ENCODE measurements at places on chromosomes 6 and 20. TPM values are rescaled to one million over a fixed set of nuclear protein-coding genes. Genes with fewer than 3 reads are reported as not detected.

The ZFP64 gene
- 13.5 TPM for total RNA-seq

The SNAP25 gene
- 10.9 TPM for total RNA-seq

The SLC18B1 gene
- 9.2 TPM for total RNA-seq

The LY6G6D gene
- total RNA-seq: not detected

The ARMH2 gene
- total RNA-seq: not detected

DNA sequence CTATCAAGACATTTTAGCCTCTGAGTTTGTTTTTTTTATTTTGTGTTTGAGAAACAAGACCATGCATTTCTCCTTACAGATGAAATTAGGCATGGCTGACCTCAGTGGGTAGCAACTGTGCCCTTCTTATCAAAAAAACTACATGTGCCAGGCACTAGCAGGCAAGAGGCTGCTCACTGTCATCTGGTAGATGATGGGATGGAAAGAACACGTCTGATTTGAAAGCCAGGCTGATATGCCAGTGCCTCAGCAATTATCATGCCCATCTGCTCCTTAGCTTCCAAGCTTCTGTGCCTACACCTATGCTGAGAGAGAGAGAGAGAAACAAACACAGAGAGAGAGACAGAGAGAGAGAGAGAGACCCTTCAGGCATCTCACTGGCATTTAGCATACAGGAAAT is 149.9 kb downstream of the C6orf118 start:
- no peaks in the 10 kb centered on the region for H3K27me3 ChIP-seq
- H3K4me1 ChIP-seq: no peaks in the 10 kb centered on the region
- no peaks in the 10 kb centered on the region for H3K36me3 ChIP-seq
- H3K27ac ChIP-seq: no peak overlapping the region

GRCh38 chr20:8116067-8116811 is 15.8 kb upstream of the PLCB1 start:
- H3K4me3 ChIP-seq: no peak overlapping the region
- no peaks in the 10 kb centered on the region for H3K36me3 ChIP-seq
- no peaks in the 10 kb centered on the region for H3K27me3 ChIP-seq

GRCh38 chr20:31691646-31692275 is 30.9 kb downstream of the BCL2L1 start:
- H3K36me3 ChIP-seq: no peaks in the 10 kb centered on the region
- DNase-seq: no peak
- H3K4me1 ChIP-seq: no peaks in the 10 kb centered on the region
- H3K27me3 ChIP-seq: no peaks in the 10 kb centered on the region
- no peak overlapping the region for H3K4me3 ChIP-seq

GRCh38 chr6:109050012-109050411 is 44.6 kb downstream of the SESN1 start:
- H3K4me3 ChIP-seq: no peak overlapping the region
- no peaks in the 10 kb centered on the region for H3K27me3 ChIP-seq

DNA sequence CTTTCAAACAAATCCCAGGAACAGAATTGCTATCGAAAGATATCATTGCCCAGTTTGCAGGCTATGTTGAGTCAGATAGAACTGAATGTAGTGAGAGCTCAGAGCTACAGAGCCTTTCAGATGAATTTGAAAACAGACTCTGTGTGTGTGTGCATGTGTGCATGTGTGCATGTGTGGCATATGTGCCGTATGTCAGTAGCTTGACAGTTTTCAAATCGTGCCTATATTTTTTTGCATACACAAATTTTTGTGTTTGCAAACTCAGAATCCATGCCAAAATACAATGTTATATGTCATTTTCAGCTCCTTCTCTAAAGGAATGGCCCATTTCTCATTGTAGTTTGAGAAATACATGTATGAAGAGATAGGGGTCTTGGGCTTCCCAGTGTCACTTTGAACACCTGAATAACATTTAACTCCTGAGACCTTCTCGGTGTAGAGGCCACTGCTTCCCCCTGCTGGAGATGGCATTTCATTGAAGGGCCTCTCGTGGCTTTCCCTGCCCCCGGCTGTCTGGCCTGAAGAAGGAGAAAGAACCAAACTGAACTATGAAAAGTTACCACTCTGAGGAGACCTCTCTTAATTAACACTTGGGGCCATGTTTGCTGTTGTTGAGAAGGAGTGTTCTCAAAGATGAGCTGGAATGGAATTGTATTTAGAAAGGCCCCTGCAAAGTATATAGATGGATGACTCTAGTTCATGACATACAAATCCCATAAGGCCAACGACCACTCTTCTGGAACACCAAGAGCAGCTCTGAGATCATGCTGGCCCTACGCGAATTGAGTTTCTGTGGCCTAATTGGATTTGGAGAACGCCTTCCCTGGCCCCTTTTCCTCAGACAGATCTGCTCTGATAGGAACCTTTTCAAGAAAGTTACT is 58.7 kb downstream of the VAPB start:
- DNase-seq: no peak
- H3K36me3 ChIP-seq: peaks cover 10% of the 10 kb centered on the region
- H3K27me3 ChIP-seq: no peaks in the 10 kb centered on the region
- H3K4me1 ChIP-seq: no peaks in the 10 kb centered on the region

- no peaks in the 10 kb centered on the region for H3K36me3 ChIP-seq
- H3K4me3 ChIP-seq: peak overlapping the region; percentile 3
- peak overlapping the region; percentile 73 for H3K27ac ChIP-seq
- H3K27me3 ChIP-seq: no peaks in the 10 kb centered on the region
- DNase-seq: peak; percentile 83
Measured at GRCh38 chr20:19885939-19886660, 128.0 kb downstream of the RIN2 start.

DNA sequence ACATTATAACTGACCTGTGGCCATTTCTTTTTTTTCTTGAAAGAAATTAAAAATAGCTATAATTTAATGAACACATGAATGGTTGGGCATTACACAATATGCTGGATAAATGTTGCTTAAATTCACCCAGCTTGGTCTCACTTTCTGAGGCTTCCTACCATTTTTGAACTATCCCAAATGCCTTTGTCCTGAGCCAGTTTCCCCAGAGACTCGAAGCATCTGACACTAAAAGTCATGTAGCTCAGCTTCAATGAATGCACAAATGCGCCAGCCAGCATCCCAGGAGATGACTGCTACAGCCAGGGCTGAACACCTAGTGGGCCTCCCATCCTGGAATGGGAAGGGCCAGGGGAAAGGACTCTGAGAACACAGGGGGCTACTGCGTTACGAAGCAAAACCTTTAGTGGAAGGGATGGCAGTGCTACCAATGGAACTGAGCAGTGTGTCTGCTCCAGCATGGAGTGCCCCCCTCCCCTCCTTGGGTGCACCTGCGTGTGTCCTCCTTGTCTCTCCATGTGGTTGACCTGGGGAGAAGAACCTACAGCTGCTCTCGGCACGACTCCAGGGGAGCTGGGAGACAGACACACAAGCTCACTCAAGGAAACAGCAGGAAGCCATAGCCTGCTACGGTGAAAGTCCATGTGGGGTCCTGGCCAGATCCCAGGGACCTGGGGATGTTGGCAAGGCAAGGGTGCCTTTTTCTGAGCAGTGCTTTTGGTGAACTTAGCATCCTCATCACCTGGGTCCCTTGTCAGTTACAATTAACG is 60.9 kb downstream of the IRF4 start:
- no peaks in the 10 kb centered on the region for H3K36me3 ChIP-seq
- no peaks in the 10 kb centered on the region for H3K4me1 ChIP-seq
- no peak overlapping the region for H3K4me3 ChIP-seq
- no peaks in the 10 kb centered on the region for H3K27me3 ChIP-seq
- no peak for DNase-seq

DNA sequence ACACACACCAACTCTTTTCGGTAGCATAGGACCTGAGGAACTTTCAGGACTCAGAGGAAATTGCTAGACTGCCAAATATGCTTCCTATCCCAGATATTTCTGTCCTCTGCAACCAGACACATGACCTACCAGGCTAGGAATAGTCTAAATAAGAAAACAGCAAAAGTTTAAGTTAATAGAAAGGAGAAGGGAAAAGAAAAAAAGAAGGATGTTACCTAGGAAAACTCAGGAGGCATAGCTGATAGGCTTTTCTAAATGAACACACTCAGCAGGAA is 74.6 kb downstream of the MAP3K5 start:
- H3K36me3 ChIP-seq: no peaks in the 10 kb centered on the region
- no peak for DNase-seq
- no peaks in the 10 kb centered on the region for H3K27me3 ChIP-seq
- no peak overlapping the region for H3K4me3 ChIP-seq

DNA sequence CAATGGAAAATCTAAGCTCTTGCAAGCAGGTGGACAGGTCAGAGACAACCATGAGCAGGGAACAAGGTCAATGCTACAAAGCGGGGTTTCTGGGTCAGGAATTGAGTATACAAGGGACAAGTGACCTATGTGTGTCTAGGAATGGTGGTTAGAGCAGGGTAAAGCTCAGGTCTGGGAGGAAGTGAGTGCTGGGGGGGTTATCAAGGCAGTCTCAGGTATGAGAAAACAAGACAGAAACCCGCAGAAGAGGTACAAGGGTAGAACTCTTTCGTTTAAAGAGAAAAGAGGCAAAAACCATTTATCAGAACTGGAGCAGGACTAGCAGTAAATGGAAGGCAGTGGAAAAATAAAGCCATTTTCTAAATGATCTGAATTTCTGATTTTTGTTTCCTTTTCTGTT is 298.4 kb downstream of the ALDH8A1 start:
- H3K4me1 ChIP-seq: no peaks in the 10 kb centered on the region
- H3K36me3 ChIP-seq: no peaks in the 10 kb centered on the region
- H3K27ac ChIP-seq: no peak overlapping the region
- H3K27me3 ChIP-seq: no peaks in the 10 kb centered on the region
- DNase-seq: no peak

DNA sequence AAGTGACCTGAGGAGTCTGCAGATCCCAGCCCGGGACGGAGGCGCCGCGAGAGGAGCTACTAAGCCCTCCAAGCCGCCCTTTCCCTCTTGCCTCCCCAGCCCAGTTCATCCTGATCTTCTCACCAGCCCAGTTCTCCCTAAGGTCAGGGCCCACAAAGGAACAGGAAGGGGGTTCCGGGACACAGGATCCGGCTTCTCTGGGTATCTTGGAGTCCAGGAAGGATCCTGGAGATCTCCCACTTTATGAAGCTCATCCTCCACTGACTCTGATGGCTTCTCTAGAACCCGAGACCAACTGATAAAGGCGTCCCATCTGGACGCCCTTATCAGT is 36.9 kb upstream of the HLA-C start:
- H3K27ac ChIP-seq: no peak overlapping the region
- no peak for DNase-seq
- H3K4me1 ChIP-seq: no peaks in the 10 kb centered on the region
- H3K4me3 ChIP-seq: no peak overlapping the region
- no peaks in the 10 kb centered on the region for H3K36me3 ChIP-seq
- H3K27me3 ChIP-seq: no peaks in the 10 kb centered on the region

GRCh38 chr6:150299873-150300485 is 68.8 kb upstream of the IYD start:
- no peak for DNase-seq
- no peaks in the 10 kb centered on the region for H3K36me3 ChIP-seq
- no peaks in the 10 kb centered on the region for H3K4me1 ChIP-seq
- no peak overlapping the region for H3K4me3 ChIP-seq
- no peak overlapping the region for H3K27ac ChIP-seq

GRCh38 chr6:132798869-132799538 is 567 bp upstream of the SLC18B1 start:
- H3K27ac ChIP-seq: no peak overlapping the region
- peak overlapping the region; percentile 88 for H3K4me3 ChIP-seq
- no peaks in the 10 kb centered on the region for H3K27me3 ChIP-seq

DNA sequence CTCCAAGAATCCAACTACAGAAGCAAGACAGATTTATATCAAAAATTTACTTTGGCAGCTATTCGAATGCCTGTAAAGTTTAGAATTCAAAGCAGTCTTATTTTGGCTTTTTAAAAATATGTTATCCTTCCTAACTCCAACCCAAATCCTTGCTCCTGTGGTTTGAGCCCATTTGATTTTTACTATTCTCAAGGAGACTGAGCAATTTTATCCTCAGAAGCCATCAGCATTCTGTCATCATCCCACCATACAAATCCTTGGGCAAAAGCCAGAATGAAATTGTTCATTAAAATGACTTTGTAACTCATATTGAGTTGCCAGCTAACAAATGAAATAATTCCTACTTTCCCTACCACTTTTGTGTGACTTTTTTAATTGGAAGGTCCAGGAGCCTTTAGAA is 392.8 kb downstream of the ADGRB3 start:
- H3K27ac ChIP-seq: no peak overlapping the region
- no peaks in the 10 kb centered on the region for H3K4me1 ChIP-seq
- no peaks in the 10 kb centered on the region for H3K36me3 ChIP-seq
- no peak for DNase-seq

- H3K4me1 ChIP-seq: no peaks in the 10 kb centered on the region
- no peak overlapping the region for H3K4me3 ChIP-seq
- H3K27ac ChIP-seq: no peak overlapping the region
- H3K27me3 ChIP-seq: no peaks in the 10 kb centered on the region
- H3K36me3 ChIP-seq: no peaks in the 10 kb centered on the region
- no peak for DNase-seq
Measured at GRCh38 chr6:137175157-137175867, 1.9 kb upstream of the IL22RA2 start.

GRCh38 chr6:9208966-9209365 is 773.6 kb upstream of the SLC35B3 start:
- no peak overlapping the region for H3K27ac ChIP-seq
- no peaks in the 10 kb centered on the region for H3K27me3 ChIP-seq
- no peak for DNase-seq
- no peaks in the 10 kb centered on the region for H3K36me3 ChIP-seq
- H3K4me1 ChIP-seq: no peaks in the 10 kb centered on the region
- no peak overlapping the region for H3K4me3 ChIP-seq

- H3K36me3 ChIP-seq: no peaks in the 10 kb centered on the region
- H3K27ac ChIP-seq: no peak overlapping the region
- no peaks in the 10 kb centered on the region for H3K4me1 ChIP-seq
- no peaks in the 10 kb centered on the region for H3K27me3 ChIP-seq
Measured at GRCh38 chr6:63571361-63572043, 778 bp upstream of the LOC128125822 start.

GRCh38 chr20:3010985-3011723 is 32.3 kb upstream of the GNRH2 start:
- H3K27ac ChIP-seq: no peak overlapping the region
- H3K4me3 ChIP-seq: no peak overlapping the region
- no peaks in the 10 kb centered on the region for H3K4me1 ChIP-seq

DNA sequence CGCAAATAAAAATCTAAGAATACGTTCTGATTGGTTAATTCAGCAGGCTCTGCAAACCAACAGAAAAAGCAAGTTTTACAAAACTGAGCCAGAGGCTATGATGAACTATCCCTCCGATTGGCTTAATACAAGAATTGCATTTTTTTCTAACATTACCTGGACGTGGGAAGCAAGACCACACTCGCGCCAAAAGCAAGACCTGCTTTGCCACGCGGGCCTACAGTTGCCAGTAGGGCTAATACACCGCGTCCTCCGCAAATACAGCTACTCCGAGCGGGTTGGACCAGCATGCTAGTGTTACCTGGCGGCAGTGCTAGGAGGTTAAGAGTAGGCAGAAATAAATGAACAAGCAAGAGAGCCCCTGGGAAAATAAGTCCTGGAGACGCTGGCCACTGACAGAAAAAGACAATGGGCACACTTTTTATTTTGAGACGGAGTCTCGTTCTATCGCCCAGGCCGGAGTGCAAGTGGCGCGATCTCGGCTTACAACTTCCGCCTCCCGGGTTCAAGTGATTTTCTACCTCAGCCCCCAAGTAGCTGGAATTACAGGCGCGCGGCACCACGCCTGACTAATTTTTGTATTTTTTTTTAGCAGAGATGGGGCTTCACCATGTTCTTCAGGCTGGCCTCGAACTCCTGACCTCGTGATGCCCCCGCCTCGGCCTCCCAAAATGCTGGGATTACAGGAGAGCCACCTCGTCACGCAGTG is 131.9 kb upstream of the BTN3A2 start:
- H3K4me1 ChIP-seq: no peaks in the 10 kb centered on the region
- no peaks in the 10 kb centered on the region for H3K27me3 ChIP-seq
- H3K36me3 ChIP-seq: no peaks in the 10 kb centered on the region
- peak overlapping the region; percentile 87 for H3K4me3 ChIP-seq

GRCh38 chr20:50459124-50459918 is 50.9 kb upstream of the PTPN1 start:
- DNase-seq: no peak
- no peaks in the 10 kb centered on the region for H3K4me1 ChIP-seq
- no peak overlapping the region for H3K27ac ChIP-seq
- H3K36me3 ChIP-seq: no peaks in the 10 kb centered on the region
- H3K27me3 ChIP-seq: no peaks in the 10 kb centered on the region
- no peak overlapping the region for H3K4me3 ChIP-seq
